Posterior cingulate gyrus (tissue), 11 donors: ENCODE measurements at places on chromosomes 16 and 17.

- DNase-seq = no peak
Measured at GRCh38 chr17:58314706-58315015, 13.9 kb downstream of the TSPOAP1 start.

GRCh38 chr16:3004319-3004718 lies 8.4 kb upstream of the CLDN9 start:
- DNase-seq = no peak

DNA sequence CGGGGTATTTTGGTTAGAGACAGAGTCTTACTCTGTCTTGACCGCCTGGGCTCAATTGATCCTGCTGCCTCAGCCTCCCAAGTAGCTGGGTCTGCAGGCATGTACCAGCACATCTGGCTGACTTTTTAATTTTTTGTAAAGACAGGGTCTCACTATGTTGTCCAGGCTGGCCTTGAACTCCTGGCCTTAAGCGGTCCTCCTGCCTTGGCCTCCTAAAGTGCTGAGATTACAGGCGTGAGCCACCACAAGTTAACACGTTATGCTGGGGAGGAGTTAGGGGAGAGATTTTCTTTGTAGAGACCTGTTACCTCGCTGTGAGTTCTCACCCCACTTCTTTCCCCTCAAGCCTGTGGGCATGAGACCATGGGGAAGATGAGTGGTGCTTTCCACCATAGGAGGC lies 1.8 kb upstream of the CES4A start:
- DNase-seq = no peak

DNA sequence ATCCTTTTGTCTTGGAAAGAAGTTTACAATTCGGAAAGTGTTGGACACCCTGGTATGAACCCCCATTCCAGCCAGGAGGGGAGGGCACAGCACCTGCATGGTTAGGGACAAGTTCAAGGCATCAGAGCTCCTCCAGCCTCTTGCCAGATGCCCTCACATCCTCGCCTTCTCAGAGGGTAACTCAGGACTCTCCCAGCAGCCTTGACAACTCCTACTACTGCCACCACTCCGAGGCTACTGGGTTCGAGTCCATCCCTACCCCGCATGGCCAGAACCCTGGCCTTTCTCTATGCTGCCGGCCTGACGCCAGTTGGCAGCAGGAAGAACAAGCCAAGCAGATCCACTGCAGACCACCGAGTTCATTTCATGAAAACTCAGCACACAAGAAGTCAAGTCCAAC lies 34.1 kb downstream of the AXIN2 start:
- DNase-seq = no peak

DNA sequence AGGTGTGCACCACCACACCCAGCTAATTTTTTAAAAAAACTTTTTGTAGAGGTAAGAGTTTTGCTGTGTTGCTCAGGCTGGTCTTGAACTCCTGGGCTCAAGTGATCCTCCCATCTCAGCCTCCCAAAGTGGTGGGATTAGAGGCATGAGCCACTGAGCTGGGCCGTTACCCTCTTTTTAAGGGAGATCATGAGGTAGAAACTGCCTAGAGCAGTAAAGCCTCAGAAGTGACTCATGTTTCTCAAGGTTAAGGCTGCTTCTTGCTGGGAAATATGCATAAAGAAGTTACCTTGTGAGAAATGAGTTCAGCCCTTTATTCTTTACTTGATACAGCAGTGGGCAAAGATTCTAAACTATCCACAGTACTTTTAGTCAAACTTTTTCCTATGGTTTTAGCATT lies 38.2 kb downstream of the GRB2 start:
- DNase-seq = no peak

DNA sequence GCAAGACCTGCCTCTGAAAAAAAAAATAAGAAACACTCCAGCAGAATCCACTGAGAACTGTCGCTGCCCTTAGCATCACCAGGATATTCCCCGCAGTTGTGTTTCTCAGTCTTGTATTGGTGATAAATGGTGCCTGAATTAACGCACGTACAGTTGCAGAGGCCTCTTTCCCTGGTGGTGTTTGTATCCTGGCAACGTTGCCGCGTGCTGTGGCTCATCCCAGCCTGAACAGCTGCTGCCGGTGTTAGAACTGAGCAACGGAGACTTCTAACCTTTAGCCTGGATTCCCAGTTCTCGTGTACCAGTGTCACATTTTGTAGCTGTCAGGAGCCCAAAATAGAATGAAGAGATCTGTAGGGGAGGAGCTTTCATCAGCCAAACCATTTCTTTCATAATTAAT lies 4.8 kb downstream of the MLYCD start:
- no peak for DNase-seq

- DNase-seq = no peak
Measured at GRCh38 chr16:4006397-4006999, 109.7 kb downstream of the ADCY9 start.

DNA sequence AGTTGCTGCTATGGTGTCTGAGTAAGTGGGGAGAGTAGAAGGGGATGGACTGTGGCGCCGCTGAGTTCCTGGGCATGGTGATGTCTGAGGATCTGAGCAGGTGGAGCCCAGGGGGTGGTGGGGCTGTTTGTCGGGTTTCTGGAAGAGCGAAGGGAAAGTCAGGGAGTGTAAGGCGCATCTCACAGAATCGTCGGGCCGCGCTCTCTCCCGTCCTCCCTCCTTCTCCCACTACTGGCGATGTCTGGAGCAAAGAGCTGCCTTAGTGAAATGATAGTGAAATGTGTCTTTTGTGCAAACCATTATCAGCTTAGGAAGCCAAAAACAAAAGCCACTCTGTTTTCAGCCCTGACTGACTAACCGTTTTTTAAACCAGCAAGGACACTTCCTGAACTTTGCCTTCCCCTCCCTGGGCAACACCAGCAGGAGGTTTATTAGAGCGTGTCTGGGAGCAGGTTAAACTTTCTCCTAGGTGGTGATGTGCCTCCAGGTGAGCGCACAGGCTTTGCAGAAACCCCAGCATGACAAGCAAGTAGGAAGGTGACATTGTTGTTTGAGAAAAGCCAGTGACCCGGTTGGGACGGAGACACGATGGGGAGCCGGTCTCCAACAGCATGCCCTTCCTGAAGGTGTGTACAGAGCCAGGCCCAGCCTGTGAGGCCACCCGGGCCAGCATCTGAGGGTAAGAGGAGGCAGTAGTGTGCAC lies 49.1 kb downstream of the RAB11FIP3 start:
- no peak for DNase-seq

DNA sequence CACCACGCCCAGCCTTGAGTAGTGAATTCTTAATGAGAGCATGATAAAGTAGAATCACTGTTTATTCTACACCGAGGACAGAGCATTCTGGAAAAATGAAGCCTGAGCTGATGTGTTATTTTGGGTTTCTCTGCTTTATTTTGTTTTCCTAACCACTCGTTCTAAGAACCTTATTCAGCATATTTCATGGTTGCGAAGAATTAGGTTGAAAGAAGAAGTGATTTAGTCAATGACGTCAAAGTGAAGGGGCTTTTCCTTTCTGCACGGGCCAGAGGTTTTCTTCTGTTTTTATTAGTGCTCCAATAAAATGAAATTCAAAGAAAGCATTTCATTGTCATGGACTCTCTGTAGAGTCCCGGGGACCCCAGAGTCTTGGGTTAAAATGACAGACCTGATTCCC lies 178.5 kb downstream of the MAF start:
- DNase-seq = no peak

DNA sequence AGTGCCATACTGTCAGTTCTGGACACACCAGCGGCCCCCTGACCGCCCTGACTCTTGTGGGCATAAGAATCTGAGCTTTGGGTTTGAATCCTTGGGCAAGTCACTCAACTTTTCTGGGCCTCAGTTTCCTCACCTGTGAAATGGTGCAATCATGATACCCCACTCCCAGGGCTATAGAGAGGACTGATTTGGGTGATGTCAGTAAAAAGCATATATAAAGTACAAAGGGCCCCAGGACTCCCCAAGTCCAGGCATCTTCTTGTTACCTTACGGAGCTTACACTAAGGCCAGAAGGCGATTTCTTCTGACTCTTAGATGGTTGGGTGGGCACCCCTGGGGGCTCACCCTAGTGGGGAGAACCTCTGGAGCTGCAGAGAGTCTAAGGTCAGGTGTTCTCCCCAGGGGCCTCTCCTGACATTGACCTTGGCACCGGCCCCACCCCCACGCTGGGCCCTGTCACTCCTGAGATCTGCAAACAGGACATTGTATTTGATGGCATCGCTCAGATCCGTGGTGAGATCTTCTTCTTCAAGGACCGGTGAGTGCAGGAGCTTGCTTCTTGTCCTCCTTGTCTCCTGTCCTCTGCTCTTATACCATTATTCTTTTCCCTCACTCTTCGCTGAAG lies 13.9 kb downstream of the MMP2 start:
- DNase-seq = no peak

GRCh38 chr17:70370816-70371215 lies 201.5 kb downstream of the KCNJ2 start:
- no peak for DNase-seq

DNA sequence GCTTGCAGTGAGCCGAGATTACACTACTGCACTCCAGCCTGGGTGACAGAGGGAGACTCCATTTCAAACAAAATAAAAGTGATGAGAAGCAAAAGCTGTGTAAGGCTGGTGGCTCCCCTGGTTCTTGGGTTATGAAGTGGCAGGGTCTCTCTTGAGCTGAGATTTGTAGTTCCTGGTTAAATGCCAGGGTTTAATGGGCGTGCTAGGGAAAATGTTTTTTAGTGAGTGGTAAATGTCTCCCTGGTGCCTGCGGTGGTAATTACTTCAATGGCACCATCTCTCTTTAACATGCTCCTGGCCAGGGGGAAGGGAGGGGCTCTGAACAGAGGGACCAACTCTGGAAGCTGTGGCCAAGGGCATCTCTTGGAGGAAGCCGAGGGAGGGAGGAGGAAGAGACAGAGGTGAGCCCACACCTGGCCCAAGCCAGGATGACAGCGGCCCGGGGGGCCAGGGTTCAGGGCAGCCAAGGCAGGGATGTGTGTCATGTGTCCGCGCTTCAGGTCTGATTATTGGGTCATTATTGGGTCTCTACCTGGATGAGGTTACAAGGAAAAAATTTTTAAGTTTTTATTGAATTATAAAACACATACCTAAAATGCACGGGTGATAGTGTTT lies 17.8 kb upstream of the RPL38 start:
- DNase-seq = no peak

DNA sequence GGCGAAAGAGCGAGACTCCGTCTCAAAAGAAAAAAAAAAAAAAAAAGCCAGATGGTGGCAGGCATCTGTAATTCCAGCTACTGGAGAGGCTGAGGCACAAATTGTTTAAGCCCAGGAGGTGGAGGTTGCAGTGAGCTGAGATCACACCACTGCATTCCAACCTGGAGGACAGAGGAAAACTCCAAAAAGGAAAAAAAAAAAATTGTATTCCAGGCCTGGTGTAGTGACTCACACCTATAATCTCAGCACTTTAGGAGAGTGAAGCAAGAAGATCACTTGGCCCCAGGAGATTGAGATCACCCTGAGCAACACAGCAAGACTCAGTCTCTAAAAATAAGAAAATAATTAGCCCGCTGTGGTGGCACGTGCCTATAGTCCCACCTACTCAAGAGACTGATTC lies 20.1 kb downstream of the HBQ1 start:
- no peak for DNase-seq

DNA sequence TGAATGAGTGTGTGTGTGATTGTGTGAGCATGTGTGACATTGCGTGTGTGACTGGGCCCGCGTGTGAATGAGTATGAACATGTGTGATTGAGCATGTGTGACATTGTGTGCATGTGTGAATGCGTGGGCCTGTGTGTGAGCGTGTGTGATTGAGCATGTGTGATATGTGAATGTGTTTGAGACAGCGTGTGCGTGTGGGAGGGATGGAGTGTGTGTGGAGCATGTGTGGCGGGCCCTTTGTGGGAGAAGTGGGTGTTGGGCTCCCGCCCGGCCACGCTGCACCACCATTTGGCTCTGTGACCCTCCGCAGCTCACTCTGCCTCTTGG lies 22.7 kb upstream of the GSE1 start:
- DNase-seq = no peak

GRCh38 chr17:74865504-74866197 lies 6.0 kb upstream of the GRIN2C start:
- no peak for DNase-seq

DNA sequence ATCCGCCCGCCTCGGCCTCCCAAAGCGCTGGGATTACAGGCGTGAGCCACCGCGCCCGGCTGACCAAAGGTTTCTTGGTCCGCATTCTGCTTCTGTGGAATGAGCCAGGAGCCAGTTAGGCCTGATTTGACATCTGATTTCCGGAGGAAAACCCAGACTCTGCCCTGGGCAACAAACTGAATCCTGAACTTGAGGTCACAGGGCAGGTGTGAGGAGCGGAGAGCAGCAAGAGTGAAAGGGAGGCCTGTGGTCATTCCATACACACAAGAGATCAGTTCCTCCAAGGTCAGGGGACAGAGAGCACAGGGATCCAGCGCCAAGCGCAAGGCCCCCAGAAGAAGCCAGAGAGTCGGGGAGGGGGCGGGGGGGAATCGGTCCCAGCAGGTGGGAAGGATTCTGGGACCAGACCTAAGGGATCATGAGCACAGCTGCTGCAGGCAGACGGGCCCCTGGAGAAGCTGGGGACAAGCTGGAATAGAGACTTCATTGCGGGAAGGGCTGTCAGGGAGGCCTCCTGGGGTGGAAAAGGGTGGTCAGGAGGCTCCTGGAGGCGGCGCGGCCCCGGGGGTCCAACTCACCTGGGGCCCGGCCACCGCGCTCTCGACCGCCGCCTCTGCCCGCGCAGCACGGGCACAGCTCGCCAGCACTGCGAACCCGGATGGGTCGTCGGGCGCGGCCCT lies 436 bp downstream of the SHPK start:
- no peak for DNase-seq

GRCh38 chr17:62797959-62798358 lies 10.2 kb downstream of the MARCHF10 start:
- no peak for DNase-seq

DNA sequence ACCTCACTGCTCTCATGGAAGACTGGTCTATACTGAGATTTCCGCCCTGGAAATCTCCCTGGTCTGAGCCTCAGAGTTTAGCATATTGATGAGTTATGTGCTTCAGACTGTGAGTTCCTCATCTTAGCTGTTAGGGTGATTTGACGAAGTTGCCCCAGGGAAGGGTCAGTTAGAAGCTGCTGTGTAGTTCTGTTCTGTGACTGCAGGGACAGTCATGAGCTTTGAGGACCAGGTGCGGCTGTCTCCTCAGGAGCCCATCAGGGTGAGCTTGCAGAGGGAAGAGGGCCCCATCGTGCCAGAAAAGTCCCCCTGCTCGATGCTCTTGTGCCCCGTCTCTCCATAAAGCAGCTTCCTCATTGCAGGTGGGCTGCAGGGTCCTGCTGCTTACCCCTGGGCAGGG lies 28.3 kb upstream of the IL17C start:
- DNase-seq = no peak

GRCh38 chr17:80779961-80780380 lies 211.7 kb upstream of the CHMP6 start:
- DNase-seq = no peak

DNA sequence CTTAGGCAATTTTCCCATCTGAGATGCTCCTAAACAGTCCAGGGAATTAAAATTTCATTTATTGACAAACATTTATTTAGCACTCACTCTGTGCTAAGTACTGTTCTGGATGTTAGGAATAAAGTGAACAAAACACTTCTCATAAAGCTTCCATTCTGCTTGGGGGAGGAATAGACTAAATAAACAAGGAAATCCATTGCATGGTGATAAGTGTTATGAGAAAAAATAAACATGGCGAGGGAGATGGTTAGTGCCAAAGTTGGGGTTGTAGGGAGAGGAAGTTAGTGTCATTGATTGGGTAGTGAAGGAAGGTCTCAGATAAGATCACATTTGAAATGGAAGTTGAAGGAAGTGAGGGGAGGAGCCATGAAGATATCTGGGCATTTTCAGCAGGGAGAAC lies 72.2 kb upstream of the CES5A start:
- no peak for DNase-seq
